ENCODE measurements at places on chromosomes 6 and 20.

DNA sequence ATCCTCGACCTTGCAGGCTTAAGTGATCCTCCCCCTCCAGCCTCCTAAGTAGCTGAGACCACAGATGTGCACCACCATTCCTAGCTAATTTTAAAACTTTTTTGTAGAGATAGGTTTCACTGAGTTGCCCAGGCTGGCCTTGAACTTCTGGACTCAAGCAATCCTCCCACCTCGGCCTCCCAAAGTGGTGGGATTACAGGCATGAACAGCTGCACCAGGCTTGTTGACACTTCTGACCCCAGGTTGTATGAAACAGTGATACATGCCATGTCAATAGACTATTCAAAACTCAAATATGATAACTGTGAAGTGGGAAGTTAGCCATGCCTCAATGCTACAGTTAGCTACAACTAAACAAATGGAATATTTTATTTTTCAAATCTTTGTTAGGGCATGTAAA lies 20.1 kb upstream of the SHLD1 start:
- no peak for DNase-seq

- no peak for DNase-seq
These were observed 8.5 kb downstream of the MOXD1 start for GRCh38 chr6:132392792-132393191.

- no peak for DNase-seq
These were observed 61.4 kb upstream of the TOX2 start for GRCh38 chr20:43853174-43853803.

- DNase-seq: no peak
These were observed 108.5 kb upstream of the FLRT3 start for GRCh38 chr20:14445902-14446301.

GRCh38 chr6:108113557-108114519 lies 39.3 kb upstream of the OSTM1 start:
- no peak for DNase-seq

GRCh38 chr6:104017410-104018381 lies 842.0 kb downstream of the HACE1 start:
- no peak for DNase-seq

GRCh38 chr6:90098001-90098531 lies 198.6 kb downstream of the BACH2 start:
- peak; percentile 90 for DNase-seq

DNA sequence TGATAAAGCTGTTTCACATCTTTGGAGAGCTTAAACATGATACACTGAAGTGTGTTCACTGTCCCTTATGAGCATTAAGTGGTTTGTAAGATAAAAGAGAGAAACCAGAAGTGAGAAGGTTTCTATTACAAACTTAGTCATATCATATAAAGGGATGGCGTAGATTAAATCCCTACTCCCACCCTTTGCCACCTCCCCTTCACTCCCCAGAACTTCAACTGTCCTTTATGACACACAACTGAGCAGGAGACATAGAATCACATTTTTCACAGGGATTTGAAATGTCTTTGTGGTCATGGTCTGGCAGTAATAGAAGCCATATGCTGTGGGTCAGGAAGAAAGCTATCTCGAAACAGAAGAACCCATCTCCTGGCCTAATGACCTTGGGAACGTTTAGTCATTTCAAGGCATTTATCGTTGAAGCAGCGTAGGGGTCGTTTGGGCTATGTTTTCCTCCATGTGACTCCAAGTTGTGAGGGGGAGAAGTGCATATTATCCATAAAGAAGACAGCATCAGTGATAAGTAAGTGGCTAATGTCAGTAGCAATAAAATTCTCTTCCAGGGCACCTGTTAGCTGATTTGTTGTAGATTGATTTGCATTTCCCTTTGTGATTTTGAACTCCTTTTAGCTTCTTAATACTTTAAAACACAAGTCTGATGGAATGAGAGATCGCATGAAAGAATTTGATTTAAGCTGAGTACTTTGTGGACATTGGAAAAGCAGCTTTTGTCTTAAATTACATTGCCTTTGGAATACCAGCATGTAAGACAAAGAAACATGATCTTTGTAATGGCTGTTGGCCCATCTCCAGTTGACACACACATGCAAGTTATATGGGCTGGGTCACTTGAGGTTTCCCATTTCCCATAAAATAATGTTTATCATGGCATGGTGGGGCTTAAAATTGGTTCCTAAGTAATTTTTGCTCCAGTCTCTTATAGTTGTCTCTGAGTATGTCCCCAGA lies 501.5 kb upstream of the FLRT3 start:
- DNase-seq: peak; percentile 85

GRCh38 chr6:70151616-70152015 lies 151.3 kb downstream of the COL9A1 start:
- DNase-seq: peak; percentile 26

GRCh38 chr20:36228770-36229169 lies 7.5 kb upstream of the AAR2 start:
- DNase-seq: no peak

DNA sequence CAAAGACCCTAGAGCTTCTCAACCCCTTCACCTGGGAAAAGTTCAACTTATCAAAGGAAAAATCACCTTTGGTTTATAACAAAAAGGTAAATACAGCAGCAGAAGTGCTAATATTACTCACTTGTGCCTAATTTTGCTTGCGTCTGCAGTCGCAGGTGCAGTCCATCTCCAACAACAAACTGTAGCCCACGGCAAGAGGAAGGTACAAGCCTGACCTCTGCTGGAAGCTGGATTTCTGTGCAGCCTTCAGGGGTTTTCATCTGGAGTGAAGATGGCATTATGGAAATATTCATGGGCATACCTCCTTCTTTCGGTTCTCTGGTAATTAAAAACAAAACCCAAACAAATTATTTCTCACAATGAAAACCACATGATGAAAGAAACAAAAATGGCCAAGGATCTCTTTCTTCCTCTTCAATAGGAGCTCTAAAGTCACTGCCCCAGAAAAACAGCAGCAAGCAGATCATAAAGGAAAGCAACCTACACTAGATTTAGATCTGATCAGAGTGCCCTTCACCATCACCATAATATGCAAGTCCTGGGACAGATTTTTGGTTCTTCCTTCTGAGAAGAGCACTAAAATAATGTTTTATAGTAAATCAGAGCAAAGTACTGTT lies 7.8 kb downstream of the UBE3D start:
- DNase-seq: peak; percentile 46

- peak; percentile 91 for DNase-seq
These were observed 572 bp downstream of the ZNF341 start for GRCh38 chr20:33732166-33732970.

DNA sequence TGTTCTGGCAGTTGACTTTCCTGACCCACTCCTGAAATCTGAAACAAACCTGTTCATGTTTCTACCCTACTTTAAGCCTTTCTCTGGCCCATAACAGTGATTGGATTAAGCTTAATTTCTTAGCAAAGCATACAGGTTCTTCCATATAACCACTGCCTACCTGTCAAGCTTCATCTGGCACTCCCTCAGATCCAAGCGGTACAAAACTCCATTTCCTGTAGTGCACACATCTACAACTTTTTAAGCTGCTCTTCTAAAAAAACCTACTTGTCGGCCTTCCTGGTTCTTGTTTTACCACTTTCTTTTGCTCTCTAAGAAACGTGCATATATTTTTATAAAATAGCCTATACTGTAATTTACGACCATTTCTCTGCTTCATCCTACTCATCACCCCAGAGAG lies 916 bp upstream of the PPP1R11 start:
- DNase-seq: peak; percentile 8

GRCh38 chr20:24521032-24521431 lies 51.6 kb downstream of the SYNDIG1 start:
- no peak for DNase-seq

- no peak for DNase-seq
These were observed 88.5 kb downstream of the PSMG4 start for GRCh38 chr6:3347247-3347646.

DNA sequence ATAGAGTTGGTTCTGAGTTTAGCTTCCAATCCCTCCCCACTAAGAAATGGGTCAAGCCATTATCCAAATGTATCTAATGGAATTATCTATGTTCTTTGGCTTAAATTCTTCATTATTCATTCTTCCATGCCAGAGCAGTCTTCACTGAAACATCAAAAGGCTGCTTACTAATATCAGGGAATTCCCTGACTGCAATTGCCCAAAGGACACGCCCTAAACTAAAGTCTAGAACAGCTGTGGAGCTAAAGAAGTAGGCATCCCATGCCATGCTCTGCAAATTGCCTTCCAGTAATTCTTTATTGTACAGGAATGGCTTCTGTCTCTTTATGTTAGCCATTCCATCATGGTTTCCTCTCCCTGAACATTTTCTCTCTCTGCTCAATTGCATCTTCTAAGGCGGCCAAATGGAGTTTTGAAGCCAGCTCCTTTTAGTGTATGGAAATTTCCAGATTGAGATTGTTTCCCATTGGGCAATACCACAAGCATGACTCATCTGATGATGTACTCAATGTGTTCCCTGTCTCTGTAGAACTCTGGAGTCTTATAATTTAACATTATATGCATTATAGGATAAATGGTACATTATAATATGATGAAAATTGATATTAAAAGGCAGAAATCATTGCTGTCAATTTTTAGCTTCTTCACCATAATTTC lies 28.8 kb upstream of the TSHZ2 start:
- no peak for DNase-seq

DNA sequence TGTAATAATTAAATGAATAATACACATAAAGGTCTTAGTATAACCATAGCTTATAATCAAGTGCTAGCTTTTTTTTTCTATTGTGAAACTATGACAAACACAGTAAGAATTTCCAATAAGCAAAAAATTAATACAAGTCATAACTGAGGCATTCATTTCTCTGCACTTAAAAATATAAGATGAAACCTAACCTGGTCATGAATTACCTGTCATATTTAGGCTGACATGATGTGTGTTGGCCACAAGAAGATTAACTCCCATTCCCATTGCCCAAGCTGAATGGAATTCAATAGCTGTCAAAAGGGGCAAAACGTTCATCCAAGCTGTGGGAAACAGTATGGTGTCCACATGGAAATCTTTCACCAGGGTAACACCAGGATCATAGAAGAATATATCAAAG lies 5.4 kb downstream of the VNN2 start:
- DNase-seq: no peak

DNA sequence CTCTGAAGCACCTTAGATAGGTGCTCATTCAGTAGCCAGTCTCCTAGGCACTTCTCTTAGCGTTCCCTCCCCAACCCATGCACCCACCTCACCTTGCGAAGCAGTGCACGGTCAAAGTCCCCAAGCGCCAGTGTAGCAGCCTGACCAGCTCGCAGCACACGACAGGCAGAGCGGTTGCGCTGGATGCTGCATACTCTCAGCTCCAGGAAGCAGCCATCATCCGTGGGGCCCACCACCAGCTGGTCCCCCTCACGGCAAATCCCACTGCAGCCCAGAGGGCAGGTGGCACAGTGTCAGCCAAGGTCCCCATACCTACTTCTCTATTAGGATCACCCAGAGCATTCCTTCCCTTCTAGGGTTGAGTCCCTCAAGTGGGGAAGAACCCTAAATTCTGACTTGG lies 6.5 kb downstream of the GTPBP2 start:
- no peak for DNase-seq

GRCh38 chr6:150668900-150669302 lies 69.2 kb downstream of the PLEKHG1 start:
- DNase-seq: no peak

DNA sequence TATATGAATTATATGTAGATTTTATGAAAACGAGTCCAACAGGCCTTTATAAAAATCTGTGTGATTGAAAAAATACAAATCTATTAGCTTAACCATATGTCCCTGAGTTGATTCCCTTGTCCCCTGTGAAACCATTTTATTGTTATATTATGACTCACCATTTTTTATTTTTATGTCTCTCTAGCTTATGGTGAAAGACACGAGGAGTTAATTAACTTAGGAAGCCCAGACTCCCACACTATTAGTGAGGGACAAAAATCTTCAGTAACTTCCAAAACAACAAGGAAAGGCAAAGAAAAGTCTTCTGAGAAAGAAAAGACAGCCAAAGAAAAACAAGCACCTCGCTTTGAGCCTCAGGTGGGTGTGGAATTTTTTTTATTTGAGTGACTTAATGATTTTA lies 183.1 kb downstream of the ADGB start:
- peak; percentile 20 for DNase-seq

DNA sequence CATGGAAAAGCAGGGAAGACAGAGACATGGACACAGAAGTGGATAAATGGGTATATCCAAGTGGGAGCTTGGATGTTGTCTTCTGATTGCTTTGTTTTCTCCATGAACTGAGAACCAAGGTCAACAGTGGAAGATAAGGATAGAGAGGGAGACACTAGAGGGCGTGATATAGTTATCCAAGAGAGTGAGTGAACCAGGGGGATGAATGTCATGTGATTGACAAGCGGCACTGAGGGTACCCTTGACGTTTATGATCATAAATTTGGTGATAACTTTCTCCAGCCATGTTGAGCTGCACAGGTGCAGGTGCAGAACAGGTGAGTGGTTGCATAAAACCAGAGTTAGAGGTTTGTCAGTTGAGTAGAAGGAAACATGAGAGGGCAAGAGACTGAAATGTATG lies 20.7 kb downstream of the EBF4 start:
- DNase-seq: no peak

DNA sequence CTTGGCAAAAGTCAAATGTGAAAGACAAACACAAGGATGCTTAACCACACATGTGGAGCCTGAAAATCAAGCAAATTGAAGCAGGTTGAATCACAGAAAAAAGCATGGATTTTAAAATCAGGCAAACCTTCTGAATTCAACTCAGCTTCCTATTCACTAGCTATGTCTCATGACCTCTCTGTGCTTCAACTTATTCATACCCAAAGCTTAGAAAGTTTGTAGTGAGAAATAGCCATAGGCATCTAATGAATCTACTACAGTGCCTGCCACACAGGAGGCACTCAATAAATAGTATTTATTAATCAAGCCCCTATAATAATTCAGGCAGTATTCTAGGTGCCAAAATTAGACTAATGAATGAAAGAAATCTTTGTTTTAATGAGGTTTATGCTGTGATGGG lies 112.2 kb upstream of the TNFAIP3 start:
- DNase-seq: no peak

GRCh38 chr20:12056839-12057238 lies 139.1 kb downstream of the BTBD3 start:
- no peak for DNase-seq

DNA sequence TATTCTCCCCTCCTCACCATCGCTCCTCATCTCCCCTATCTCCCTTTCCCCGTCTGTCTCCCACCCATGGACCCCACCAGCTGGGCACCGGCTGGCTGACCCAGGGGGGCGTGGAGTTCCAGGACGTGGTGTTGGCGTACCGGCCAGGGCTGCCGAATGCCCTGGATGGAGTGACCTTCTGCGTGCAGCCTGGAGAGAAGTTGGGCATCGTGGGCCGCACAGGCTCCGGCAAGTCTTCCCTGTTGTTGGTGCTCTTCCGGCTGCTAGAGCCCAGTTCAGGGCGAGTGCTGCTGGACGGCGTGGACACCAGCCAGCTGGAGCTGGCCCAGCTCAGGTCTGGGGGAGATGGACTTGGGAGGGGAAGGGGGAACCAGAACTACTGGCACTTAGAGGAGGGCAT lies 7.7 kb downstream of the DLK2 start:
- no peak for DNase-seq

All from foreskin fibroblast (primary cell).